ENCODE measurements at places on chromosomes 3 and 15.

- no peak for DNase-seq
These were observed 72.1 kb upstream of the RARB start for GRCh38 chr3:25355998-25356397.

- DNase-seq, result peak; percentile 35
These were observed 469 bp downstream of the MAP6D1 start for GRCh38 chr3:183824761-183825455.

- no peak for DNase-seq
These were observed 127.7 kb upstream of the IQSEC1 start for GRCh38 chr3:13200946-13201345.

DNA sequence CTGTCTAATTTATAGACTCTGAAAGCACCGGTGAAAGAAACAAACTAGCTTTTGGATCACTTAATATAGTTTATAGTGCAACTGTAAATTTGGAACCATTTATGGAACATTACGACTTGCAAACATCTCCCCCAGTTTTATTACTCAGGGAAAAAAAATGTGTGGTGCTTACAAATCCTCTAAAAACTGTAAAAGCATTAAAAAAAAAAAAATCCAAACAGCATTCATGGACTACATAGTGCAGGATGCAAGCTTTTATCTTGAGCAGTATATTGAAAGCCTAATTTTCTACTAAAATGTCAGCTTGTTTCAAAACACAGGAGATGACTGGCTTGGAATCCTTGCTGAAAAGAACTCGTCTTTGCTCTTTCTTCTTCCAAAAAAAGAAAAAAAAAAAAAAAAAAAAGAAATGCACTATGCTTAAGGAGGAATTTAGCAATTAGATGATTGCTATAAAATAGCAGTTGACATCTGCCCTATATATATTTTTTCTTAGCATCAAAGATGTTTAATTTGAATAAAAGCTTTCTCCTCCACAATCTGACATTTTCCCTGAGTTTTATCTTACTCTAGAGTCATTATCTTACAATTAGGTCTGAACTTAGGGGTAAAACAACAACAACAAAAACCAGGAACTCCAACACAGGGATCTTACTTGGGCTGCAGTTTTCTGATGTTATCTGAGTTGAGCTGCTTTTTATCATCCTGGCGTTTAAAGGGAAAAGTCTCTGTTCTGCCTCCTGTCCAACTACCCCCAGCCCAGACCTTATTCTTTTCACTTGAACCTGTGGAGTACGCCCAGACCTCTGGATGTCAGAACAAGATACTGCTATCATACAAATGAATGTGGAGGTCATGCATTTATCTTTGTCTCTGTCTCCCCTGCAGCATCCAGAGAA, 62.6 kb upstream of the PDZRN3 start:
- no peak for DNase-seq

- no peak for DNase-seq
These were observed 114.1 kb upstream of the CFAP20DC start for GRCh38 chr3:59163953-59164352.

GRCh38 chr3:148455098-148455497, 242.6 kb upstream of the AGTR1 start:
- no peak for DNase-seq

- no peak for DNase-seq
These were observed 84.2 kb downstream of the TOP2B start for GRCh38 chr3:25580534-25580933.

GRCh38 chr3:108677811-108678210, 79.4 kb downstream of the RETNLB start:
- DNase-seq, result no peak

DNA sequence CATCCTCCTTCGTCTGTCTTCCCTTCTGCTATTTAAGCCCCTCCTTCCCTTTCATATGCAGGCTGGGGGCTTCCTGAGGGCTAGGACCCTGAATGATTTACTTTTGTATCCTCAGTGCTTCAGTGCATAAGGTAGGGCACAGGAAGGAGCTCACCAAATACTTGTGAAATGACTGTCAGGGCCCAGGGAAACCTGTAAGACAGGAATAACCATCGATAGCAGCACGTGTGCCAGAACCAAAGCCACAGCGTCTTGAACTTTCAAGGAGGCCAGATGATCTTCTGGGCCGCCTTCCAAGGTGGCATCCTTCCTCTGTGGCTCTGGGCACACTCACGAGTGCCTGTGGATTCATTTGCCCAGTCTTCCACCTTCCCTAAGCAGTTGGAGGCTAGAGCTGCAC, 3.9 kb downstream of the TMED3 start:
- no peak for DNase-seq

- no peak for DNase-seq
These were observed 292.8 kb downstream of the BCHE start for GRCh38 chr3:165544432-165544831.

DNA sequence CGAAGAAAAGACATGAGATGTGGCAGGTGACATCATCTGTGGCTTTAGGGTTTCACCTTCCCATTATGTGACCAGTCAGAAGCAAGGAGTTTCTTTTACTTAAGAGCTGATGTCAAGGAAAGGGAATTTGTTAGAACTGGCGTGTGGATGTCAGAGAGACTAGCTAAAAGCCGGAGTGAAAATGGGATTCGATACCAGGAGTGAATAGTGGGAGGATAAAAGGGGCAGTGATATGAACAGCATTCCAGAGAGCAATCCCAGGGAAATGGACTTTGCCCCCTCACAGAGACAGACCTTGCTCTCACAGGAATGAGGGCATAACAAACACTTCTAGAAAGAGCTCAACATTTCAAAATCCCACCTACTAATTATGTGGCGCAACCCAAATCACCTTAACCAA, 5.9 kb upstream of the FMN1 start:
- no peak for DNase-seq

- no peak for DNase-seq
These were observed 38.1 kb upstream of the NMNAT3 start for GRCh38 chr3:139715743-139716360.

DNA sequence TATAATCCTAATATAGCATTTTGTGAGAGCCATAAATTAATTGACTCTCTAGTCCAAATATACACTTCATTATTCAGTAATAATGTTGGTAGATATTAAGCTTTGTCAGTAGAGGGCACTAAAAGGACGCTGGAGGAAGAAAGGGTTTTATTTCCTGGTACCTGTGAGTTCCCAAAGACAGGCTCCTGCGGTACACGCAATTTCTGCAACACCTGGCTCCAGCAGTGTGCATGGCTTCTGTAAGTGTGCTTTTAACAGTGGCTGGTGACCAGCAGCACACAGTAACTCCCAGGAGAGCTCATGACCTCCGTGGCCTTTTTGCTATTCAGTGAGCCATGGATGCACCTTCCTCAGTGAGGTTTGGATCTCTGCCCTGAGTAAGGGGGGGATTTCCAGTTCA, 338.3 kb upstream of the ZNF385D start:
- no peak for DNase-seq

- no peak for DNase-seq
These were observed 8.1 kb upstream of the PRSS50 start for GRCh38 chr3:46725621-46726314.

- DNase-seq, result no peak
These were observed 17.5 kb downstream of the LMCD1 start for GRCh38 chr3:8519156-8519555.

GRCh38 chr3:14891135-14892132, 55.9 kb upstream of the NR2C2 start:
- DNase-seq, result no peak

DNA sequence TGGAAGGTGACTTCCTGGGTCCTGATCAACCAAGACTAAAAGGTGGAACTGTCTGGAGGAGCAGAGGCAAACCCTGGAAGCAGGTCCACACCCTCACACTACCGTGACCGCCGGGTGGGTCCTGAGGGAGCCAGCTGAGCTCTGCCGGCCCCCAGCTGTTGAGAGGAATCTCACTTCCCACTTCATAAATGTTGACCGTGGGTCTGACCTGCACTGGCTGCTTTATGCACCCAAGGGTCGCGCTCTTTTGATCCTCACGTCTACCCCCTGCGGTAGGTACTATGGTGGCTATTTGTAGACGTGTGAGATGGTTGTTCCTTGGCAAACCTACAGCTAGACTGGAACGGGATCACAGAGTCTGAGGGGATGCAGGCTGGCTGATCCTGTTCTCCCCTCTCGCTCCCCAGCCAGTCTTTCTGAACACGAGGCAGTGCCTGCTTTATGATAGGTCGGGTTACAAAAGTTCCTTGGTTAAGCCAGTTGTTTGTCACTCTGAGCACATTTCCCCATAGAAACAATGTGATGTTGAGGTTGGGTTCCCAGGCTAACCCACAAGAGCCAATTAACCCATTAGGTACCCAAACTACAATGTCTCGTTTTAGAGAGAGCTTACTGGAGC, 113.0 kb upstream of the ETV5 start:
- no peak for DNase-seq

GRCh38 chr15:68310804-68311463, 33.4 kb downstream of the FEM1B start:
- no peak for DNase-seq

- no peak for DNase-seq
These were observed 17.6 kb downstream of the CALML4 start for GRCh38 chr15:68187559-68187958.

DNA sequence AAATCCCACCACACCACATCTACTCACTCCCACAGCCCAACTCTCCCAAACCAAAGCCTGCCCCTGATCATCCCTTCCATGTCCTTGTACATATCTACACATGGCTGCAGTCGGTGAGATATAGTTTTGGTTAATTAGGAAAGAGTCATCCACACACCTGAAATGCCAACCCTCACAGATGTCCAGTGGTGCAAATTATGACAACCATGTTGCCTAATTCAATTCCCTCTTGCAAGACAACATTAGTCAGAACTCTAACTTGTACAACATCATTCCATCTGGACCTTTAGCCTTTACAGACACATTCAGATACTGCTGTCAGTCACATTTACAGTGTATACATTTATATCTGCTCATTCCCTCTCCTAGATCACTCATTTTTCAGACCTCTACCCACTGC, 41.2 kb downstream of the TUBGCP4 start:
- DNase-seq, result no peak

GRCh38 chr3:126205717-126206655, 25.6 kb upstream of the ALDH1L1 start:
- DNase-seq, result no peak

DNA sequence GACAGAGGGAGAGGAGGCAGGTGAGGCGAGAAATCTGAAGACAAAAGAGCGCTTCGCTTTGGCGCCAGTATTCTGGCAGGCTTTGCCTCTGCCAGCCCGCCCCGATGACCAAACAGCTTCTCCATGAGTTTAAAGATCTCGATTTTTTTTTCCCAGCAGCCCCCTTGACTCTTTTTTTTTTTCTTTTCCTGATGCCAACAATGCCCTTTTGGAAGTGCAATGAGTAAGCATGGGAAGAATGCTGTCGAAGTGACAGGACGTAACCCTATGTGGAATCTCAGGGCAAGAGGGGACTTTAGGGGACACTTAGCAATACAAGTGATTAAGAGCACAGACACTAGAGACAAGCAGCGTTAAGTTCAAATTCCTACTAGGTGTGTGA, 211.7 kb downstream of the FGF12 start:
- no peak for DNase-seq

- no peak for DNase-seq
These were observed 16.6 kb downstream of the ACAD9 start for GRCh38 chr3:128895843-128896697.

DNA sequence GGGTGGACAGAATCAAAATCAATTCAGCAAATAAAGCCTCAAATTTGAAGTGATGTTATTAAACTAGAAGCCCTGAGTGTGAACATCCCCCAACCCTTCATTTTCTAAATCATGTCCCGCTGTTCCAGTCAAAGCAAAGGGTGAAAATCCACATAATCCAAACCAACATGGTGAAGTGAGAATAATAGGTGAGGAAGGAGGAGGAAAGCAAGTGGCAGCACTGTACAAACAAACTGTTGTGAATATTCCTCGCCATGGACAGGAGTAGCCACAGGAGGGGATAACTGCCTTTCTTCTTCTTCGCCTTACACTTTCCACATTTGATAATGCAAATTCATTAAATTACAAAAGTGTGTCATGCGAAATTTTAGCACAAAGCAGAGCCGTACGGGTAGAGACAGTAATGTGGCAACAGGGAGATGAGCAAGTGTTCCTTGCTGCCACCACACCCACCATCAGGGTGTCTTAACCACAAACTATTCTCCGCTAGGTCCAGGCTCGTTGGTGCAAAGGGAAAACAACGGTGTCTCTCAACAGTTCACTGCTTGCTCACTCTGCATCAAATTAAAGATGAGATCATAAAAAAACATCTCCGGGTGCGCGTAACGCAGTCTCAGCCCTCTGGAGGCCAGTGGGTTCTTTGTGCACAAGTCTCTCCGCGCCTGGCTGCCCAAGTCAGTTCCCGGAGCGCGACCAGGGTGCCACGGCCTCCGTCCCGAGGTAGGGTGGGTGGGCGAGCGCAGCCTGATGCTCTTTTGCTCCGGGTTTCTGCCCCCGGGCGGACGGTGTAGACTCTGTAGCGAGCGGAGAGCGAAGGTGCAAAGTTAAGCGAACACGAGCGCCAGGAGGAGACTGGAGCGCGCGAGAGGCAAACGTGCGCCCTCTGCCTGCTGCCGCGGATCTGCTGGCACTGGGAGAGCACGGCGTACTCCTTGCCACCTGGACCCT, 6.7 kb downstream of the EPHA3 start:
- DNase-seq, result no peak

- no peak for DNase-seq
These were observed 101.9 kb upstream of the PLXND1 start for GRCh38 chr3:129708328-129708861.

DNA sequence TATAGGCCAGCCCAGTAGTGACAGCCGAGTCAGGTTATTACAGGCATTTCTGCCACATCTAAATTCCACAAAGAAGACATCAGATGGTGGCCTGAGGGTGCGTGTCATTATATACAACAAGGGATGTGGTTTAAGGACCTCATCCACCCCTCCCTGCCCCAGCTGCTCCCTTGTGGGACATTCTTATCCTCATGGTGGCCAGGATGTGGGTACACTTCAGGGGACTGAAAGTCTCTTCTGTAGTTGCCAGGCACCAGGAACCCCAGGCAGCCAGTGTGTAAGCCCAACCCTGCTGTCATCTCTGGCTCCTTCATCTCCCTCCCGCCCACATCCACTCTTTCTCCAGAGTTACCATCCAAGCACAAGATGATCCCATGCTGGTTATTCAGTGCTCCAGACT, 224.9 kb upstream of the TOPAZ1 start:
- DNase-seq, result no peak

DNA sequence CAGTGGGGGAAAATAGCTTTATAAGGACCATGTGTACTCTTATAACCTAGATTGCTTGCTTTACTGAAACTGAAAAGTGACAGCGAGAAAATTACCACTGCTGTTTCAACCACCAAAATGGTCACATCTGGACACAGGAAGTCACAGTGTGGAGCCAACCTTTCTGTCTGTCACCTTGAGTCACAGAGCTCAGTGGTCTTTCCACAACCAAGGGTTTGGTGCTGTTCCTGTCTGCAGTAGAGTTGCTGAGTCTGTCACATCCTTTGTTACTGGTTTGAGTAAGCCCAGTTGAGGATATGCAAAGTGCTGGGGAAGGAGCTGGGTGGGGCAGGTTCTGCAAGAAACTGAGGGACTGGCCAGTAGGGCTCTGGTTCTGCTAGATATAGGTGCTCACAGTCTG, 139.1 kb upstream of the EIF1B start:
- no peak for DNase-seq

DNA sequence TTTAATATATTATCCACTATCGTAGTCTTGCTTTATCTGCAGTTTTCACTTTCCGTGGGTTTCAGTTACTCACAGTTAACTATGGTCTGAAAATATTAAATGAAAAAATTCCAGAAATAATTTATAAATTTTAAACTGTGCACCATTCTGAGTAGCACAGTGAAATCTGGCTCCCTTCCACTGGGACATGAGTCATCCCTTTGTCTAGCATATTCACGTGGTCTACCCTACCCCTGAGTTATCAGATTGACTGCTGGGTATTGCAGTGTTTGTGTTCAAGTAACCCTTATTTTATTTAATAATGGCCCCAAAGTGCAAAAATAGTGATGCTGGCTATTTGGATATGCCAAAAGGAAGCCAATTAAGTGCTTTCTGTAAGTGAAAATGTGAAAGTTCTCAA, 539.5 kb upstream of the AGTR1 start:
- DNase-seq, result no peak
